BJ (cell line): ENCODE measurements at places on chromosomes 3 and 15. TPM values are rescaled to one million over a fixed set of nuclear protein-coding genes. Genes with fewer than 3 reads are reported as not detected.

DNA sequence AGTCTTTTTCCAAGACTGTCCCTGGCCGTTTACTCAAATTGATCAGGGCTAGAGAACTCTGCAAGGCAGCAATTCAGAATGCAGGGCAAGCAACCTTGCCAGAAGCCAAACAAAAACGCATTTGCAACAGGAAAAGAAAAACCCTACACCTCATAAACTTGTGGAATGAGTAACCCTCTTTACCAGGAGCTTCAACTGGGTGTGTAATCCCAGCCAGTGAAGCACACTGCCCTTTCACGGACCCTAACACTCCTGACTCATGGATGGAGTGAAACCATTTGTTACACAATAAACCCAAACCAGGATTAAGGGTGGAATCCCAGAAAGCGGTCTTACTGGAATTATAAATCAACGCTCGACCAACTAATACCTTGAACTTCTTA is 14.8 kb upstream of the LDHAL6B start:
- peak; percentile 89 for DNase-seq

DNA sequence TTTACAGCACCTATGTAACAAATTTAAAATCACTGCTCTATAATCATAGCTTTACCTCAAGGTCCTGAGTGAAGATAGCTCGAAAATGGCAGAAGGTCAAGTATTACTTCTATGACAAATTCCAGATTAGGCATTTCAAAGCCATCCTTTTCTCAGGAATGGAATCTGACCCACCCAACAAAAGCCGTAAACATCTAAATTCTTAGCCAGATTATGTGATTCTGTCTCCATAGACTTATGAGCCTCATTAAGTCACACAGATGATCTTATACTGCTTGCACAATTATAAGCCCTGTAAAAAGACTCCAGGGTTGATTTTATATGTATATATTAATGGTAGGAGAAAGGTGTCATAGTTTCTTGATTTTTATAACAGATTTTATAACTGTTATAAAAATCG is 56.9 kb downstream of the CEP152 start:
- peak; percentile 63 for DNase-seq

GRCh38 chr15:67955252-67955651 is 98.9 kb upstream of the PIAS1 start:
- no peak for DNase-seq

DNA sequence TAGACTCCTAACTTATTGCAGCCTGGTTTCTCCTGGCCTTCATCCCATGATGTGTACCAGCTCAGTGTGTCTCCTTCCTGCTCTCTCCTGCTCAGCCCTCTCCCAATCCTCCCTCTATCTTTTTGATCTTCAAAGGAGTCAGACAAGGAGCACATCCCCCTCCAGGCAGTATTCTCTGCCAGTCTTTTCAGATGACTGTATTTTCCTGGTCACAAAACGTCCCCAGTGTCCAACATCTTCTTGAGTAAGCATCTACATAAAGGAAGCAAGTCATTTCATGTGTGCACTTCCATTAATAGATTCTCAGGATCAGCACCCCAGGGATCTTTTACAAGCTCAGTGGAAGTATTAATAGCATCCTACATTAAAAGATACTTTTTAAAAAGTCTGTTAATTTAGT is 148.9 kb upstream of the THBS1 start:
- DNase-seq = no peak

DNA sequence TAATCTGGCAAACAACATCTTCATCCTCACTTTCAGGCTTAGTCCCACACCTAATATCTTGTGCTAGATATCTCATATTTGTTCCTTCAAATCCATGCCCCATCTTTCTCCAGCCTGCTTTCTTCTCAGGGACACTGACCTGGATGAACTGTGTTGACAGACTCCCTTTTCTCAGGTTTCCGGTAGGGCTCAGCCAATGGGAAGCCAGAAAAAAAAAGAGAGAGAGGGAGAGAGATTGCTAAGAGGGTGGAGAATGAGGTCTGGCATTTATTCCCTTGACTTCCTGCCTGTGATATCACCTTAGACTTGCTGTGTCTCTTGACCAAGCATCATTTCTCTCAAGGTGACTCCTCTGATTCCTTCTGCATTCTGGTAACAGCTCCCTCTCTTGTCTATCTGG is 145.6 kb upstream of the ABI3BP start:
- no peak for DNase-seq

The CFAP91 gene
- 0.16 TPM in 1 of 2 replicates, not detected in the other for polyA plus RNA-seq

GRCh38 chr3:131928593-131928992 is 106.2 kb downstream of the CPNE4 start:
- no peak for DNase-seq

GRCh38 chr3:181921220-181921619 is 209.5 kb downstream of the SOX2 start:
- no peak for DNase-seq

GRCh38 chr3:53109891-53110771 is 20.1 kb downstream of the RFT1 start:
- DNase-seq = peak; percentile 84

DNA sequence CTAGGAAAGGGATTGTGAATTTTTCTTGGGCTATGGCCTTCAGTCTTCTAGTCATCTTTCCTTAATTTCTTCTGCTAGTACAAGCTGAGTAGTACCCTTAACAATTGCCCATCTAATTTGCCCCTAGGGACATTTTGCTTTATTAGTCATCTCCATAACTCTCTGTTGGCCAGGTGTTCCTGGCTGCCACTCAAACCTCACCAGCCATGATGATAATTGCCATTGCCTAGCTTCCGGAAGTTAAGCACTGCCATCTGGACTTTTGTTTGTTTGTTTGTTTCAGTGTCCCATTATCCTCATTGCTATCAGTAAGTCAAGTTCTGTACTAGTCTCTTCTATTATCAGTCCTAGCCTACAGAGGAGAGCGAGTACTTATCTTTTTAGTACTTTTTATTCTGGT is 36.6 kb upstream of the UBL7 start:
- DNase-seq = no peak

DNA sequence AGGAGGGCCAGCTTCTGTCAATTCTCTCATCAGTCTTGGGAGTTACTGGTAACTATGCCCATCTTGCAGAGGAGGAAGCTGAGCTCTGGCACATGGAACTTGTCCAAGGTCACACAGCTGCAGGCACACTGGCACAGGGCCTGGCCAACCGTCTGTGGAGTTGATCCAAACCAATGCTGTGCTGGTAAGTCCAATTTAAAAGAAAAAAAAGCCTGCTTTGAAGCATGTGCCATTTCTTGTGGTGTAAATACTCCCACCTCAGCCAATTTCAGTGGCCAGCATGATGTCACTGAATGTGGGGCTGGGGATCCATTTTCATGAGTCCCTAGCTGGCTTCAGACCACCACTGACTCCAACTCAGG is 83.4 kb downstream of the CHSY1 start:
- no peak for DNase-seq

DNA sequence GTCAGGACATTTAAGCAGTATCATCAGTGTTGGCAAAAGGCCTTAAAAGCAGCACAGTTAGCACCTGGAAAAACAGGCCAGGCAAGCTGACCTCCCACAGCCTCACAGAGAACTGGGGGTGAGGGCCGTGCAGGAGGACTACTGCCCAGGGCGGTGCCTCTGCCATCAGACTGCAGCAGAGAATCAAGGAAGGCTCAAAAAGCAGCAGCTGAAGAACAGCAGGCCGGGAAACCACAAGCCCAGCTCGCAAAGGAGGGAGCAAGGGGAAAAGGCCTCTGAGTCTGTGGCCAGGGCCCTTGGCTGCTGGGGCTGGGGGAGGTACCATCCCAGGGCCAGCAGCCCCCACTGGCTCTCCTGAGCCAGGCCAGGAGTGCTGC is 84.2 kb downstream of the SEC22A start:
- no peak for DNase-seq

DNA sequence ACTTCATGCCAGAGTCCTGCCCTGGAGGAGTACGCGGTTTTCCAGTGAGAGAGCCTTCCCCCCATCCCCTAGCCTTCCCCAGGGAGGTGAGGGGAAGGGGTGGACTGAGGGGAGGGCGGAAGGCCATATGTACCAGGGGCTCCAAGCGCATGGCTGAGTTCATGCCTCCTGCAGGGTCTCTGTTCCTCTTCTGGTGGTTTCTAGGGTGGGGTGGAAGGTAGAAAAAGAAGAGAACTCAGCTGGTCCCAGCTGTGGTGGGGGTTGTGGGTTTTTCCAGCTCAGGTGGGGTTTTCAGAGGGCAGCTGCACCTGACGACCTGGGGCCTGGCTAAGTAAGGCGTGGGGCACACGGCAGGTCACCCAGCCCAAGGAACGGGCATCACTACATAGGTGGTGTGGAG is 10.7 kb upstream of the IQSEC1 start:
- no peak for DNase-seq

DNA sequence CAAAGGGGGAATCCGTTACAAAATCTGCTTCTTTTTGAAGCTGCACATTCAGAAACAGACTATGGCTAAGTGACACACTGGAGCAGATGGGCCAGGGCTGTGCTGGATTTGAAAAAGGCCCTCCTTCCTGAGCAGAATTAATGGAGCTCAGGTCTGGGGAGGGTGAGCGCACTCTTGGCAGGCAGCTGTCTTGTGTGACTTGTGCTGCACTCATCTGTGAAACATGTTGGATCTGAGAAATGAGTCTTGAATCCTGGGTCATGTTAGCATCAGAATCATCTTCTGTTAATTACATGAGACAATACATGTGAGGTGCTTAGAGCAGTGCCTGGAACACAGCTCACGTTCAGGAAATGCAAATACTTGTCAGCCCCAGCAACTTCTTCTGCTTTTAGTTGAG is 219.6 kb downstream of the THSD4 start:
- no peak for DNase-seq

DNA sequence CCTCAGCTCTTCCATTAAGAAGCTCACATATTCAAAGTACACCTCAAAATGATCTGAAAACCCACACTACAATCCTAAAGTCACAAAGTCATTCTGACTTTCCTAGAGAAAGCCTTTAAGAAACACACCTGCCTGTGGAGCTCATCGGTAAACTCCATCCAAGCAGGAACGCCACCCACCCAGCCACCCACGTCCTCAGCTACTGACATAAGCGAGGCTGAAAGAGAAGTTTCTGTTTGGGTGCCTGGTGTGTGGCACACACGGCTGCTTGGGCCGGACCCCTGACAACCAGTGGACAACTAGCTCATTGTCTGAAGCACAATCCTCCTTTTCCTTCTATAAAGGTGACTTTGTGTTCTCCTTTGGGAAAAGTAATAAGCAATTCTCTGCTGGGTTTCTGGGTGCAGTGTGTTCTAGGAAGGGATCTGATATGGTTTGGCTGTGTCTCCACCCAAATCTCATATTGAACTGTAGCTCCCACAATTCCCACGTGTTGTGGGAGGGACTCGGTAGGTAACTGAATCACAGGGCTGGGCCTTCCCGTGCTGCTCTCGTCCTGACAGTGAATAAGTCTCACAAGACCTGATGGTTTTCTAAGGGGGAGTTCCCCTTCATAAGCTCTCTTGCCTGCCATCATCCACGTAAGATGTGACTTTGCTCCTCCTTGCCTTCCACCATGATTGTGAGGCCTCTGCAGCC is 26.1 kb downstream of the FAM174B start:
- no peak for DNase-seq

The NRROS gene
- 0.06 and 0.07 TPM in 2 replicates for polyA plus RNA-seq
